NCI-H1105 treated with DMSO at 0.1 percent for 48 hours (cell line): ENCODE measurements at places on chromosomes 2 and 18.
A peak's percentile ranks its signal among the peaks of the same experiment; 100 is the strongest.

DNA sequence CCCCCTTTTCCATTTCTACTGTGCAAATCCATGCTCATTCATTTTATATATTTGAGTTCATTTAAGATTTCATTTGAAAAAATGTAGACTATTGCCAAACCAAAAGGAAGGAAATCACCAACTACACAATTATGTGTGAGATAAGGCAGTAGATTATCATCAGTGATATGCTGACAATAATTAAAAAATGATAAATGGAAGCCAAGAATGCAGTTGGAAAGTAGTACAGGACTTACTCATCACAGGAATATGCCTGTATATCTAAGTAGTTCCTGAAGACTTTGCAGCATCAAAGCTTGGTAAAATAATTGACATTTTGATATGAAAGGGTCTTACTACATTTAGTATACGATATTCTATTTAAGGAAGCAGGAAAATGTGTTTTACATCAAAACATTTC lies 166.1 kb upstream of the OTX1 start:
- no peak for DNase-seq

DNA sequence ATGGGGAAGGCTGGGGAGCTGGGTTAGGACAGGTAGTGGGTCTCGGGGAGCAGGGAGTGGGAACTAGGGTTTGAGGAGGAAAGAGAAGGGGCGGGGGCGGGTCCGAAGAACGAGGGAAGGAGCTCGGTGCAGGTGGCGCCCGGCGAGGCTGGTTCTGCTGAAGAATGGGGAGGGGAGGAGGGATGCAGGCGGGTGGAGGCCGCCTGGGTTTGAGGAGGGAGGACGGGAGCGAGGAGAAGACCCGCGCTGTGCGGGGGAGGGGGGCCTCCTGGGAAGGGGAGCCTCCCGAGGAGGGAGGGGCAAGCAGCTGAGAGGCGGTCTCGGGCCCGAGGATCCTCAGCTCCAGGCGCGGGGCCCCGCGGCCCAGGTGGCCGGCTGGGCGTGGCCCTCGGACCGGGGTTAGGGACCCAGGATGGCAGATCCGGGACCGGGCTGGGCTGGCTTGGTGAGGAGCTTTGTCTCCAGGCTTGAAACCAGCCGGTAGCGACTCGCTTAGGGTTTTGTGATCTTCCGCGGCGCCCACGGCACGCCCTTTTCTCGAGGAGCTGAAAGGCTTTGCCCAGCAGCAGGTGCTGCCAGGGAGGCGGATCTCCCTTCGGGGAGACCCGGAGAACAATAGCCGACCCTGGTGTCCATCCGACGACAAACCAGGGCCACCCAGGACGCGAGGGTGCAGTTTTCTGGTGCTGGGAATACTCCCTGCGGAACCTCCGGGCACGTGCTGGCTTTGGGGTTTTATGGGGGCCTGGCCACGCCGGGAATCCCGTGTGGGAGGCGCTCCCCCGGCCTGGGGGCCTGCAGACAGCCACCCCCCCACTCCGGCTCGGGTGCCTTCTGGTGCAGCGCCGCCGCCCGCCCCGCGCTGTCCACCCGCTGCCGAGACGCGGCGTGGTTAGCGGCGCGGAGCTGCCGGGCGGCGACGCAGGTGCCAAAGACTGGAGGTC lies 1.4 kb downstream of the DPYSL5 start:
- DNase-seq: peak; percentile 68

GRCh38 chr2:120587279-120587996 lies 148.2 kb upstream of the GLI2 start:
- DNase-seq: no peak

GRCh38 chr2:98412751-98413458 lies 31.8 kb upstream of the INPP4A start:
- DNase-seq: peak; percentile 54

- no peak for DNase-seq
Measured at GRCh38 chr2:29405266-29405665, 290.1 kb downstream of the CLIP4 start.
